ENCODE measurements at places on chromosomes 7 and 10.

GRCh38 chr10:124916585-124917427 lies 25.1 kb upstream of the ZRANB1 start:
- peak; percentile 97 for DNase-seq

GRCh38 chr7:78863281-78863680 lies 590.2 kb downstream of the MAGI2 start:
- DNase-seq = no peak

DNA sequence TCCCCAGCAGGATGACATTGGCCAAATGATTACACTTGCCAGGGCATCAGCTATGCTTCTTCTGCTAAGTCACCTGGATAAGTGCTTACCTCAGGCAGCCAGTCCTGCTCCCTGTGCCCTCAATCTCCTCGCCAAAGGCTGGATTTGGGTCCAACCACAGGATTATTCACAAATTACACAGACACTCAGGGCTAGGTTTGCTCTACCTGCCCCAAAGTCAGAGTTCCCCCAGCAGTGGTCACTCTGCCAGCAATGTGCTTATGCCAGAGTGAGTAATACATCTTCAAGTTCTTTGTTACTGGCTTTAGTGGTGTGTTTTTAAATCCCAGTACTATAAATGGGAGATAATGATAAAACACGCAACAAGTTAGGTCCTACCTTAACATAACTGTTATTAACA lies 189.7 kb upstream of the SEMA3D start:
- no peak for DNase-seq

GRCh38 chr10:119301397-119301796 lies 94.0 kb downstream of the GRK5 start:
- DNase-seq = peak; percentile 74

GRCh38 chr10:12710594-12711349 lies 290.7 kb downstream of the CCDC3 start:
- peak; percentile 66 for DNase-seq

- DNase-seq = no peak
Observed at GRCh38 chr7:91089382-91089963, 174.8 kb upstream of the FZD1 start.

DNA sequence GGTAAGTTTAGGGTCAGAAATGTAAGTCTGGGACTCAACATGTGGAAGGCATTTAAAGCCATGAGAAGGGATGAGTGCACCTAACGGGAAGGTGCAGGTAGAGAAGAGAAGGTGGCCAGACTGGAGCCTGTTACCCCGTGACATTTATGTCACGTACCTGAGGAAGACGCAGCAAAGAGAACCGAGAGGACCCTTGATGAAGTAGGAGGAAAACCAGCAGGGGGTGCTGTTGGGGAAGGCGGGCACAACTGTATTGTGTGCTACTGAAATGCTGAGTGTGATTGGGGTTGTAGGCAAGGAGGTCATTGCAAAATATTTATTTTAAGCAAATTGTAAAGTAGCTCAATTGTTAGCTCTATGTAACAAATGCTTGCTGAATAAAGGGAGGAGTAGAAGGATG lies 338.2 kb upstream of the PRKCQ start:
- DNase-seq = peak; percentile 63

DNA sequence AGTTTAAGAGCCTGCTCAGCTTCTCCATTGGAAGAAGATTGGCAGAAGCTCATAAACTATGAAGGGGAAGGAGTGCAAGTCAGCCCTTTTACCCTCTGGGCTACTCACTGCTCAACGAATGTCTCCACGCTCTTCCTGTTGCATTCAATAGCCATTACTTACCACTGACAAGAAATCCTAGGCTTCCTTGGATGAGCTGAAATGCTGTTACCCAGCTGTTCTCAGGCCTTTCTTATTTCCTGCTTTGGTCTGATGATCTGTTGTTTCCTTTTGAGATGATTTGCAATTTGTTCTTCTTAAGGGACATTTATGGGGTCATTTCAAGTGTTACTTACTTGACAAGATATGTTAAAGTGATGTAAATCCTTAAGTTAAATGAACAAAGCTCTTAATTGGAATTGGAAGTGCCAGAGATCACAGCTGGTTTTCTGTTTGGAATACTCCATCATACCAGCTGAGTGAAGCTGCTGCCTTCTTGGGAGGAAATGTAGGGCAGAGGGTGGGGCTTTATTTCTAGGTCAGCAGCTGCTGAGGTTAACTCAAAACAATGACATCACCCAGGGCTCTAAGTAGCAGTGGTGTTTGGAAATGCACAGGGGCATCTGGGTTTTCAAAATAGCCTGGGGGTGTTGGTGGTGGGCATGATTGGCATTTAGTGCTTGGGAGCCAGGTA lies 170.0 kb downstream of the PRKCQ start:
- DNase-seq = peak; percentile 78

- no peak for DNase-seq
Observed at GRCh38 chr7:30630986-30631385, 36.3 kb downstream of the GARS1 start.

DNA sequence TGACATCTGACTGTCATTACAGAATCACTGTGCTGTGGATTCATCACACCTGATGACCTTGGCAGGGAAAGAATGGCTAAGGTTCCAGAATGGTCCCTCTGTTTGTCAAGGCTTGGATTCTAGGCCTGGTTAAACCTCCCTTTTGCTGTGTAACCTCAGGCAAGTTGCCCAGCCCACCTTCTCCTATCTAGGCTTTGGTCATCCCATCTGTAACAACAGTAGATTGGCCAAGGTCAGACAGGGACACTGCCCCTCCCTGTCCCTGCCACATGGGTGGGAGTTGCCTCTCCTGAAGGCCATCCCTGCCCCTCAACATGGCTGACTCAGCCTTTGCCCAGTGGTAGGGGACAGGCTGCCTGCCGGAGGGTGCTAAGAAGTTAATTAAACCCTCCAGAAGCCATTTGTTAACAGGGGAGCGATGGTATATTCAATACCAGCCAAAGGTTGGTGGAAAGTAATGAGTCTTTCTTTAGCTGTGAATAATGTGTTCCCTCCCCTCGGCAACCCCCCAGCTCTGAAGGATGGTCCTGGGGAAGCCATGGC lies 149.8 kb upstream of the PCBD1 start:
- no peak for DNase-seq

- no peak for DNase-seq
Observed at GRCh38 chr7:94044806-94045205, 40.7 kb upstream of the BET1 start.

DNA sequence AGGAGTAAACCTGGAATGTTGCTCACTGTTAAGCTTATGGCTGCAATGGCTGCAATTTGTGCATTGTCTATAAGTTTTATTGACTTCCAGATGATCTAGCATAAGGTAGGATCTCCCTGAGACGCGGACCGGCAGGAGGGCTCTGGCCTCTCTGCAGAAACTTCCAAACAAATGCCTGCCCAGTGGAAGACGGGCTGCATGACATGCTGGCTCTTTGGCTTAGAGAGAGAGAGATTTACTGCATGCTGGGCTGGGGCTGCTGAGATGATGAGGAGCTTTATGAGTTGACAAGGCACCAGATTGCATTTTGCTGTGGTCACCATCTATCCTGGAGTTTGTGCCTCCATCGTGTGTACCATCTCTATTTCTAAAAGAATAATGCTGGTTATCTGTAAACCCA lies 193.2 kb downstream of the GALNT17 start:
- no peak for DNase-seq

DNA sequence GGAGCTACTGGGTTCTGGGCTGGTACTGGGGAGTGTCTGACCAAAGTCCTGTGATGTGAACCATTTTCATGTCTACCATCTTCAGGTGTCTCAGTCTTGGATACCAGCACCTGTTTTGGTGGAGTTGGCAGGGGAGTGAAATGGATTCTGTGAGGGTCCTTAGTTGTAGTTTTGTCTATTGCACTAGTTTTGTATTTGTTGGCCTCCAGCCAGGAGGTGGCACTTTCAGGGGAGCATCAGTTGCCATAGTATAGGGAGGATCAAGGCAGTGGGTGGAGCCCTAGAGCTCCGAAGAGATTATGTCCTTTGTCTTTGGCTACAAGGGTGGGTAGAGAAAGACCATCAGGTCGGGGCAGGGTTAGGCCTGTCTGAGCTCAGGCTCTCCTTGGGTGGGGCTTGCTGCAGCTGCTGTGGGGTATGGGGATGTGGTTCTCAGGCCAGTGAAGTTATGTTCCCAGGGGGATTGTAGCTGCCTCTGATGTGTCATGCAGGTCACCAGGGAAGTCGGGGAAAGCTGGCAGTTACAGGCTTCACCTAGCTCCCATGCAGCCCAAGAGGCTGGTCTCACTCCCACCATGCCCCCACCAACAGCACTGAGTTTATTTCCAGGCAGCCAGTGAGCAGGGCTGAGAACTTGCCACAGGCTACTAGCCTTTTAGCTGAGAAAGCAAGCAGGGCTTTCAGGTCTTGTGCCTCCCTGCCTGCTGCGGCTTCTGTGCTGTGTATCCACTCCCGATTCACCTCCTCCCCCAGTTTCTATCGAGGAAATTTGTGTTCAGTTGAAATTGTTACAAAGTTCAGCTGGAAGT lies 153.1 kb downstream of the ZNF365 start:
- no peak for DNase-seq

DNA sequence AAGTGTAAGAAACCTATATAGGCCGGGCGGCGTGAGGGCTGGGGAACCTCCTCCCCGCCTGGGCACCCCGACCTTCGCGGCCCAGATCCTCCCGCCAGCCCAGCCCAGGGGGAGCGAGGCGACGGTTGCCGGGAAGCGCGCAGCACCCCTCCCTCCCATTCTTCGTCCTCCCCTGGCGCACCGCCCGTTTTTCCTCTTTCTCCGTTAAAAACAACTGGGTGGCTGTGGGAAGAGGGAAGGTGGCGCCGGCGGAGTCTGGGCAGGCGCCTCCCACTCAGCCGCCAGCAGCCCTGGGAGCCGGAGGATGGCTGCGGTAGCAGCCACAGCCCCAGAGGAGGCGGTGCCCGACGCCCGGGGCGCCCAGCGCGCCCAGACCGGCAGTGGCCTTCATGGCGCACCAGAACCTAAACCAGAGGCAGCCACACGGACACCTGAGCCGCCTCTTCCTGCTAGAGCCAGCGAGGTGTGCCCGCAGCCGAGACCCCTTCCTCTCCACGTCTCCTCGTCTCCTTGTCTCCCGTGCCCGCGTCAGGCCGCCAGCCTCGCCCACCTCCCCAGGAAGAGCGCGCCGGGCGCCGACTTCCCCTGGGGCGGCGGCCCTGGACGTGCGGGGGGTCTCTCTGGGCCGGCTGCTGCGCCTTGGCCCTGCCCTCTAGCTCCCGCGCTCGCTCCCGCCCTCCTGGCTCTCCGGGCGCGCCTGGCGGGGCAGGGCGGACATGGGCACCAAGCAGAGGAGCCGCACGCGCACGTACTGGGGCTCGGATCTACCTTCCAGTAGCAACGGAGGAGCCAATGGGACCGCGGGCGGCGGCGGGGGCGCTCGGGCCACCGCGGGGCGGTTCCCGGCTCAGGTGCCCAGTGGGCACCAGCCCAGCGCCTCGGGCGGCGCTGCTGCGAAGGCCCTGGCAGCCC lies 32.8 kb upstream of the SFTPD start:
- DNase-seq = no peak

DNA sequence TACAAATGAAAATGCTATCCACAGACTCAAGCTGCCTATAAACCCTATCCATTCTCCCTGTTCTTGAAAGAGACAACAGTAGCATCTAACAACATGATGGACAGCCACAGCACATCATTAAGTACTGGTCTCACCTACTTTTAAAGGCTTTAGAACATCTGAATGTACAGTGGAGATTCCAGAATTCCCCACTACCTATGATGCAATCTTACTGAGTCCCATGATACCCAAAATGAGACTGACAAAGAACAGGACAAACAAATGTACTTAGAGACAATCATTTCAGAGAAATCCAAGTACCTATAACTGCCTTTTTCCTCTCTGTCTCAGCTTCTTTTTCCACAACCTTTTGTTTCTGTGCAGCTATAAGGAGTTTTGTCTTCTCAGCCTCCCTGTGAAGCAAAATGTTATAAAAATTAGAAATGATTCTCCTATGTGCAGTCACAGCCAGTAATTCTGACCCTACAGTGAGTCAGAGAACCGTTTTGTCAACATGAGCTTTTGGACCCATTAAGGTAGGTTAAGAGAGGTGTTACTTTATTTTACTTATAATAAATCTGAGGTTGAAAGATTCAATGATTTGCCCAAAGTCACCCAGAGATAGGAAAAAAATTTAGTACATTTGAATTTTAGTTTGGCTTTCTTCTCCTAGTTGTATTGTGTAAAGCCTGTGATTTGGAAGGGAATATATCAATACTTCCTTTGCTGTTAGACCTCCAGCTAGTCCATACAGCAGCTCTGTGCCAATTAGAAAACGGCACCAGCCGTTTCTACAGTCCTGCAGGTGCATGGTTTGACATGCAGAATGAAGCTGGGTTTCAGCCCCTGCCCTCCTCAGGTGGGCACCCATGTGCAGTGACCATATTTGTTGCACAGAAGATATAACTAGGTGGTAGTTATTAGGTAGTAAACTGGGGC lies 21.9 kb downstream of the ERLIN1 start:
- DNase-seq = no peak

- DNase-seq = no peak
Observed at GRCh38 chr7:29078311-29079260, 67.8 kb downstream of the CPVL start.

DNA sequence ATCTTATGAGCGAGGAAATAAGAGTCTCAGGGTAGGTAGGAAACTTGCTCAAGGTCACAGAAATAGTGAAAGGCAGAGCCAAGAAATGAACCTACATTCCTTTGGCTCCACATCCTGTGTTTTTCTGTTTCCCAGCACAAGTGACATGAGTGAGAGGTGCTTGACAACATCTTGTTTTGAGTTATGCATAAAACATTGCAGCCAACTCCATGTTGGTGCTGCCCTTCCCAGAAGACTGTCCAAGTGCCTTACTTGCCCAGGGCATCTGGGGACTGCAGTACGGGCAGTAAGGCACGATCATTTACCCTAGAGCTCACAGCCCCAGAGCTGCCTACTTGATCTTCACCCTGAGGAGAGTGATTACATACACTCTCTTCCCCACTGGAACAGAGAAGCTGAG lies 148.8 kb downstream of the NOC3L start:
- no peak for DNase-seq

- DNase-seq = no peak
Observed at GRCh38 chr7:97187067-97187466, 69.6 kb downstream of the SDHAF3 start.

- DNase-seq = no peak
Observed at GRCh38 chr10:13803566-13804554, 217.1 kb downstream of the PRPF18 start.

DNA sequence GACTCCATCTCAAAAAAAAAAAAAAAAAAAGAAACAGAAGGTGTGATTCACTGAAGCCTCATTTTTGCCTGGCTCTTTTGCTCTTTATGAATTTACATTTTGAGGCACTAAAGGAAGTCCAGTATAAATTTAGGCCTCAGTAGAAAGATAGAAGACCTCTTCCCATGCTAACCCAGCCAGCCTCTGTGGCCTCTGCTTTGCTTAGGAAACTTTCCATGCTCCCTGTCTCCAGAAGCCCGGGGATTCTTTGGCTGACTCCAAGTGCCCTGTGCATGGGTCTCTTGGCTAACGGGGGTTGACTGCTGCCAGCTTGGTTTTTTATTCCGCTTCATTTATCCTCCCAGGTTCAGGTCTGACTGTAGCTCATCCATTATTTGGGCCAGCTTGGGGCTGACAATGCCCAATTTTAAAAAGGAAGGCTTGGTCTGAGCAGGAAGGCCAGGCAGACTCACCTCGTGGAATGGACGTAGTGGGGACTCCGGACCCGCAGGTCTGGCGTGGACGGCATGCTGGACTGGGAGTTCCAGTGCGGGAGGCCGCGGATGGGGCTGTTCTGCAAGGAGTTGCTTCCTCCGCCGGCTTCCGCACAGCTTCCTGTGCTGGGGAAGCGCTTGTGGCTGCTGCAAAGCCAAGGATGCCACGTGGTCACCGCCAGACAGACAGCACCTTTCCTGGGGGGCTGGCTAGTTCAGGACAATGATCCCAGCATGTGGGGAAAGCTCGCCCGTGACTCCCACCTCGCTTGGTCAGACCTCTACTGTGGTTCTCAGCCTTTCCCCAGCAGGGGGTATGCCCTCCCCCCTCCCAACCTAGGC lies 72.3 kb downstream of the PRPF18 start:
- DNase-seq = no peak

All from immature natural killer cell (primary cell).